ENCODE measurements at places on chromosomes 2 and 18. TPM values are rescaled to one million over a fixed set of nuclear protein-coding genes. Genes with fewer than 3 reads are reported as not detected.

HOXD12 gene
- not detected for total RNA-seq

ZSCAN30 gene
- total RNA-seq = 21.9 TPM

GYPC gene
- total RNA-seq = 39.3 TPM

TMSB10 gene
- 6,105 TPM for total RNA-seq

RUFY4 gene
- total RNA-seq = not detected

TCF23 gene
- total RNA-seq = not detected

GALNT1 gene
- total RNA-seq = 363 TPM

DLX1 gene
- 1.6 TPM for total RNA-seq

RTN4 gene
- total RNA-seq = 440 TPM

IL1R2 gene
- 0.13 TPM for total RNA-seq

RNF125 gene
- total RNA-seq = 0.13 TPM

PIEZO2 gene
- 5.3 TPM for total RNA-seq

PPP3R1 gene
- 32.8 TPM for total RNA-seq

SLC23A3 gene
- total RNA-seq = 8.1 TPM

FBXO48 gene
- 0.39 TPM for total RNA-seq

GDF7 gene
- 0.63 TPM for total RNA-seq

MYO1B gene
- total RNA-seq = 246 TPM

Data from smooth muscle cell of the pulmonary artery (primary cell).